HTR-8/SVneo (cell line): ENCODE measurements at places on chromosomes 3 and 15.

GRCh38 chr15:99578809-99579208, 13.0 kb downstream of the MEF2A start:
- peak; percentile 10 for DNase-seq

DNA sequence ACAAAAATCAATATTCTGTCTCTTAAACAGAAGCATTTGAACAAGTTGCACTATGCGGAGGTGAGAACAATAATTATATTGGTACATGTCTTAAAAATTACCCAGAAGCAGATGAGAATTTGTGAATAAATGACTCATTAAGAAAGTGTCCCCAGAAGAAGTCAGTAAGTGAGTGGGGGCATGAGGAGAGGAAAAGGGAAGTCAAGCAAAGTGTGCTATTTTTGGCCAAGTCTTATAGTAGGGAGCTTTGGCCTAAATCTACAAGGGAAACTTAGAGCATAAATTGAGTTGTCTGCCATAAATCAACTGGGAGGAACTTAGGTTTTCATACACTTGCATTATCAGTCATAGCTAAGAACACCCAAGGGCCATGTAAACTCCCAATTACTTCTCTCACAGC, 86.9 kb upstream of the SATB1 start:
- DNase-seq = no peak

- DNase-seq = no peak
Measured at GRCh38 chr15:52378746-52379394, 83.3 kb upstream of the MYO5C start.

DNA sequence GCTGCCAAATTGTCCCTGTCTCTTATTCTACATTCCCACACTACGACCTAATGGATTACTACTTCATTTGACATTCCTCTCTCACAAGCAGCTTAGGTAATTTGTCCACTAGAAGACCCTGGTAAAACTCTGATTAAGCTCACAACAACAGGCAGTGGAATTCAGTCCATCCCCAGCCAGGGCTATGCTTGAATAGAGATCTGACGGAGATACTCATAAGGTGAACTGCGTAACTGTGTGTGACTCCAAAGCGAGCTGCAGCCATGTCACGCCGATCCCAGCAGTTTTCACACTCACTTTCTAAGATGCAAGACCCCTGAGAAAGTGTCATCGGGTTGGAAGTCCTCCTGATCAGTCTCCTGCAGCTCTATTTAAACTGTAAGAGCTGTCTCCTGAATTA, 25.7 kb upstream of the ROBO2 start:
- no peak for DNase-seq

- DNase-seq = peak; percentile 5
Measured at GRCh38 chr15:61871926-61872522, 188.2 kb downstream of the VPS13C start.

- no peak for DNase-seq
Measured at GRCh38 chr3:158420654-158421396, 150.2 kb upstream of the MLF1 start.

GRCh38 chr3:120749843-120750242, 7.3 kb downstream of the GTF2E1 start:
- DNase-seq = no peak

DNA sequence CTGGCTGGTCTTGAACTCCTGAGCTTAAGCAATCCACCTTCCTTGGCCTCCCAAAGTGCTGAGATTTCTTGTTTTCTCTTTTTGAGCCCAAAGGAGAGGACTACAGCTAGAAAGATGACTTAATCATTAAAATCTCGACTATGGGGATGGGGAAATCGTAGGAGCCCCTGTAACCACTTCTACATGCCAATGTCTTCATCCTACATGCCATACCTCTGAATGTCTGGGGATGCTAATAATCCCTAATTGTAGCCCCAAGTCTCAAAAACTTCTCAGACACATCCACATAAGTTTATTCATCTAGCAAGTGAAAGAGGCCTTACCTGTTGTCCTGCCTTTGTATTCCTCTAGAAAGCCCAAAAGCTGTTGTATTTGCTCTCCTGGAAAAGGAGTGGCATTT, 3.7 kb upstream of the RHOV start:
- DNase-seq = no peak

GRCh38 chr3:52866427-52866826, 30.9 kb downstream of the STIMATE start:
- no peak for DNase-seq

DNA sequence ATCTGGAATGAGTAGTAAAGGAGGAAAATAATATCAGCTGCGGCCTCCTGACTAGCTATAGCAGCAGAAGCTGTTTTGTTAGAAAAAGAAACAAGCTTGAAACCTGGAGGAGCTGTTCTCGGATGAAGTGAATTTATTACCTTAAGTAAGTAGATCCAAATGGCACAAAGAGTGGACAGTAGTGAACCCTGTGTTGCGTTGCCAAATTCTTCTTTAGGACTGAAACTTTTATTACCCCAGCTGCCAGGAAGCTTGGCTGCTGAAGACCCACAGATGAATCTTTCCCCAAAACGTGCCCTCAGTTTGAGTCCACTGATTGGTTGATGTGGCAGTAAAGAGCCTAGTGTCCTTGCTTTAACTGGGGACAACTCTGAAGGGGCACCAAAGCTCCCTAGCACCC, 366.8 kb upstream of the GBE1 start:
- DNase-seq = no peak

GRCh38 chr3:79973917-79974595, 206.3 kb upstream of the ROBO1 start:
- DNase-seq = no peak

- peak; percentile 25 for DNase-seq
Measured at GRCh38 chr3:27166888-27167287, 202.3 kb downstream of the NEK10 start.

DNA sequence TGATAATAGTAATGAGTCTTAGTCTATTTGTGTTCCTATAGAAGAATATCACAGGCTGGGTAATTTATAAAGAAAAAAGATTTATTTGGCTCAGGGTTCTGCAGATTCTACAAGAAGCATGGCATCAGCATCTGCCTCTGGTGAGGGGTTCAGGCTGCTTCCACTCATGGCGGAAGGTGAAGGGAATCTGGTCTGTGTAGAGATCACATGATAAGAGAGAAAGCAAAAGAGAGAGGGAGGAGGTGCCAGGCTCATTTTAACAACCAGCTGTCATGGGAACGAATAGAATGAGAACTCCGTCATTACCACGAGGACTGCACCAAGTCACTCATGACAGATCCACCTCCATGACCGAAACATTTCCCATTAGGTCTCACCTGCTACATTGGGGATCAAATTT, 664.0 kb upstream of the SGO1 start:
- no peak for DNase-seq

- DNase-seq = no peak
Measured at GRCh38 chr3:13574798-13575451, 26.0 kb downstream of the FBLN2 start.

- no peak for DNase-seq
Measured at GRCh38 chr3:32062950-32063582, 43.4 kb upstream of the GPD1L start.

DNA sequence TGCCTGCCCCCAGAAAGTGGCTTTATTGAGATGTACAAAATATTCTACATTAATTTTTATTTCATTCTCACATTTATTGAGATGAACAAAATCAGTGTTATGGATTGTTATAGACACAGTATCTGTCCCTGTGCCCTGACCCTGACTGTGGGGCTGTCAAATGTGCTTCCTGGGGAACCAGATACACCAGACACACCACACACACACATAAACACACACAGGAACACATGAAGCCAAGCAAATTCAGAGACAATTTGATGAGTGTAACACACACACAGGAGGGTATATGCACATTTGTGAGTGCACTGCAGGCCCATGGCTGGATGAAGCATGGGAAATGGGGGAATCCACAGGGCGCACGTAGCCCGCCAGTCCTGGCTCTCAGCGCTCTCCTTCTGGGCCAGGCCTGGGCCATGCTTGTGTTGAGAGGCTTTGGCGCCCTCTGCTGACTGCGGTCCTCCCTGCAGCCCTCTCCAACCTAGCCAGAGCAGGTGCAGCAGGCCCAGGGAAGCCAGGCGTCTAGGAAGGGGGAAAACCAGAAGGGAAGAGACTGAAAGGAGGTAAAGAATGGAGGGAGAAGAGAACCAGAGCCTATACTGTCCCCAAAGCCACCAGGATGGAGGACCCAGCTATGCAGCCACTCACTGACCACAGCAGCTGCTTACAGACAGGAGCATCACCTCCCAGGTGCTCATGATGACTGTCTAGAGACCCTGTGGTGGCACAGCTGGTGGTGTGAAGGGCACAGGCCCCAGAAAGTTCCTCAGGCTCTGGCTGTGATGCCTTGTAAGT, 18.0 kb upstream of the LOXL1 start:
- DNase-seq = peak; percentile 67

GRCh38 chr15:60026555-60026954, 22.4 kb downstream of the FOXB1 start:
- DNase-seq = no peak

GRCh38 chr3:79473993-79474392, 293.8 kb downstream of the ROBO1 start:
- DNase-seq = no peak

DNA sequence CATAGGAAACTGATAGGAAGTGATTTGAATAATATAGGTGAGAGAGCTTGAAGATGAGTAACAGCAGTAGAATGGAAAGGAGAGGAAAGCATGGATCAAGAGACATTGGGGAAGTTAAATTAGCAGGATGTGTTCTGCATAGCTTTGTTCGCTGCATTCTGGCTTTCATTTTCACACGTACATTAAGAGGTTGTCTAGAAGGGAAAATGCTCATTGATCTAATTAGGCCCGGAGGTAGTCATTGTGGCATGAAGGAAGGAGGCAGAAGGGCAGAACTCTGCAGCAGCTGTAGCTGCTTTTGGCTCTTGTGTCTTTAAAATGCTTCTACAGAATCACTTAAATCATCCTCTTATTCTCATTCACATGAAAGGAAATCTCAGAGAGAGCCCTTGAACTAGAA, 40.3 kb downstream of the KCNAB1 start:
- no peak for DNase-seq

GRCh38 chr3:11226042-11226370, 46.2 kb upstream of the ATG7 start:
- DNase-seq = no peak

DNA sequence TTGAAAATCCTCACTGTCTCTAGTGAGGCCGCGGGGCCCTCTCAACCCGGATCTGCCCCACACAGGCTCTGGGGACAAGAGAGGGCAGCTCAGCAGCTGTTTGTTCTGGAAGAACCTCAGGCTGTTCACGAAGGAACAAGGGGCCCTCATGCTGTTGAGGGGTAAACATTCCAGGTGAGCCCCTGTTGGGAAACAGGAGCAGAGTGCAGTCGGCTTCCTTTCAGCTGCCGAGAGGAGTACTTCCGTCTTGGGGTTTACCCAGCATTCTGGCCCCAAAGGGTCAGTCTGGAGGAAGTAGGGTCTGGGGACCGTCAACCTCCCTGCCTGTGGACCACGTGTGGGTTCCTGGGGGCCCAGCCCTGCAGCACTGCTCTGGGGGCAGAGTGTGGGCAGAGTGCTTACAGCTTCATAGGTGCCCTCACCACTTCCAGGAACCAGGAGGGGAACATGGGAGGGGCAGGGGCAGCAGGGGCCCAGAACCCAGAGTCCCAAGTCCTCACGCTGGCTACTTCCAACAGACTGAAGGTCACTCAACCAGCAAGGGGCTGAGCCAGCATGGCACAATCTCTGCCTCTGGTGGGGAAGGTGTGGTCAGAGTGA, 49.2 kb upstream of the CTSH start:
- no peak for DNase-seq

- peak; percentile 80 for DNase-seq
Measured at GRCh38 chr3:184229394-184230080, at the start of gene VWA5B2. TSS of gene VWA5B2 (plus strand) at chr3:184229585. CDS start at chr3:184230529, 944 bp downstream.

DNA sequence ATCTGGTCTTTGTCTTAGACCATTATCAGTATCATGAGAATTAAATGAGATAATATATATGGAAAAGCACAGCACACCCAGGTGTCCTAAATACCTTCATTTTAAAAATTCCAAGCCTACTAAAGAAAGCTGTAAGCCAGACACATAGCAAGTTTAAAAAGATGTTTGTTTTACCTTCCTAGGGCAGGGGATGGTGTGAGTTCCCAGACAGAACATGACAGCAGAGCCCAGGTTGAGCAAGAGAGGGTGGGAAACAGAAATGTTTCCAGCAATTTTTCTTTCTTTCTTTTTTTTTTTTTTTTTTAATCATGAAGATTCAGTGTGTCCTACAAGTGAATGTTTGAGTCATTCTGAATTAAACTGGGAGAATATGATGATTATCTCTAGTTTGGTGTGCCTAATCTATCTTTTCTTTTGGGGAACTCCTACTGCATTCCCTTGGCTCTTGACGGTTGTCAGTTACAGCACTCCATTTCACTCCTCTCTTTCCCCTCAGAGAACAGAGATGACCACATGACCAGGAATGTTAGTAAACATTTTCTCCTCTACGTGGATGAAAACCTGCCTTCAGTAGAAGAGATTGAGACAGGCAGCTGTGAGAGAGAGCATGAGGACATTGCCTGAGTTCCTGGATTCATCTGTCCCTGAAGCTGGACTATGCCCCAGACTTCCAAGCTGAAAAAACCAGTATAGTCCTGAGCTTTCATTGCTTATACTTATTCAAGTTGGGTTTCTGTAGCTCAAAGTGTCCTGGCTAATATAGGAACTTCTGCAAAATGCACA, 54.5 kb upstream of the ARL14 start:
- no peak for DNase-seq
